NCI-H1694 (cell line): ENCODE measurements at places on chromosomes 2 and 18.

DNA sequence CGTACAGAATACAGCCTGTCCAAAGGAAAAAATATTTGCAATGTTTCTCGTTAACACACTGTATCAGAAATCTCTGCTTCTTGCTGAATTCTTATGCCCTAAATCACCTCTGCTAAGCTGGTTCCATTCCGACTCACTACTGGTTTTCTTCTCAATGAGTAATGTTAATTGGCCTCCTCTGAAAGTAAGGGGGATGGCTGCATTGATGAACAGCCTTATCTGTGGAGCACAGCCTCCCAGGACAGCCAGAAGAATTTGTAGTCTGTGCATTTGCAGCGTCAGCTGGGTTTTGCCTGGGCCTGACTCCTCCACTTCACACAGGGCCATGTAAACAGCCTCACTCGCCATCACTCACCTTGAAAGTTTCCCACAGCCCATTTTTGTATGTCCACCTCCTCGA, 127.7 kb downstream of the RNF152 start:
- no peak for DNase-seq

DNA sequence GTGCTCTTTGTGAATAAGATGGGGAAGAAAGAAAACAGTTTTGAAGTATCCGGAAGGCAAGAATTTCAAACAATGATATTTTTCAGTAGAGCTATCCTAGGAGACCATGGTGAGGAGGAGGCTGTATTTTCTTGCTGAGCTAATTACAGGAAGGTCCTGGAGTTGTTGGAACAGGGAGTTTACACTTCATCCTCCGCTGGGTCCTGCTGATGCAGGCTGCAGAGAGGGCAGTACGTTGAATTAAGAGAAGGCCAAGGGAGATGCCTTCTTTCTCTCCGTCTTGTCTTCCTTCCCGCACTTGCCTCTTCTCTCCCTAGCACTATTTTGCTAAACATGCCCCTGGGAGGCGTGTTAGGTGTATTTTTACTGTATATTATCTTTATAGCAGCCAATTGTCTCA, 60.0 kb upstream of the EDAR start:
- no peak for DNase-seq

- DNase-seq = no peak
Observed at GRCh38 chr18:371609-371982, 103.7 kb upstream of the THOC1 start.

DNA sequence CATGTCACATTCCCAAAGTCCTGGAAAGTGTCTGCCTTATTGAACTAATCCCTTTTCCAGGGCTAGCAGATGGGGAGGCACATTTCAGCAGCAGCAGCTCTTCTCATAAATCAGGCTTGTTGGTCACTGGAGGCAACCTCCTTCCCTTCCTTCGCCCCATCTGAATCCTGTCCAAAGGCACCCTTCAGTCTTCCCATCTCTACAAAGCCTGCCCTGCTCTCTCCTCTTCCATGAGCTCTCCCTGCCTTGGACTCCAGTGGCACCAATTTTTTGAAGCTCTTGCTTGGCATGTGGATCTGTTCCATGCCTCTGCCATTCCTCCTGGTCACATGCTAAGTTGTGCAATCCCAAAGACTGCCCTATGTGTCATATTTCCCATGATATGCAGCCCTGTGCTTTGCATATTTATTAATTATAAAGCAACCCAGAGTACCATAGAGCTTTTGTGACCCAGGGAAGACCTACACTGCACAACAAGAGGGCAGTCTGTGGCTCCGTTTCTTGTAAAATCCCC, 70.3 kb downstream of the ANTXR1 start:
- no peak for DNase-seq

- no peak for DNase-seq
Observed at GRCh38 chr2:138239902-138240491, 261.6 kb upstream of the SPOPL start.

DNA sequence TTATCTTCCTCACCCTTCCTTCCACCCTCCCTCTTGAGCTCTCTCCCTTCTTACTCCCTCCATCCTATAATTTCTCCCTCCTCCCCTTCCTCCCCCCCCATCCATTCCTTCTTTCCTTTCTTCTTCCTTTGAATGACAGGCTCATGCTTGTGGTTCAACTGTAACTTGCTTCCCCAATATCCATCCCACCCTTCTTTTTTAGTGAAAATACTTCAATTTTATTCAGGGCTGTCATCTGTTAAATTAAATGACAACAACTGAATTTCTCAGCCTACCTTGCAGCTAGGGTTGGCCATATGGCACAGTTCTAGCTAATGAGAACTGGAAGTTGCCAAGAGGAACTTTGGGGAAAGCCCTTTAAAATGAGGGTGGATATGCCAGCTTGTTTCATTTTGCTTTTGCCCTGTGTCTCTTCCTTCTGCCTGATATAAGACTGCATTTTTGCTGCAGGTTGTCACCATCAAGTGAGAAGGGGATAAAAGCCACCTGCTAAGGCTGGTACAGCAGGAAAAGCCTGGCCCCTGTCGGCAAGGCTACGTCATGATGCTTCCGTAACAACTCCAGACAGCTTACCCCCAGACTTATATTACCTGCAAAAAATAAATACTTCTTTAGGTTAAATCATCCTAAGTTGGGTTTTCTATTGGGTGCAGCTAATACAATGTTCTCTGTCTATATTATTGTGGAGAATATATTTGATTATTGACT, 121.8 kb downstream of the NXPH2 start:
- no peak for DNase-seq

DNA sequence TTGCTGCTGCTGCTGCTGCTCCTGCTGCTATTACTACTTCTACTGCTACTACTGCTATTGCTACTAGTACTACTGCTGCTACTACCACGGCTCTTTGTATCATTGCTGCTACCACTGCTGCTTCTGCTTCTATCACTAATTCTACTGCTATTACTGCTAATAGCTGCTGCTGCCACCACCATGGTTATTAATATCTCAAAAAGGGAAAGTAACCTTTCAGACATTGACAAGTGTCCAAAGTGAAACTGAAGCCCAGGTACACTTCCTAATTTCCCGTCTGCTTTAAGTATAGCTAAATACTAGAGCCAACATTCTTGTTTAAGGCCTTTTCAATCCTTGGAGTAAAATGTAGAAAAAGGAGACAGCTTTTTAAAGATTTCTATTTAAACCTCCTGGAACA, 45.4 kb upstream of the EHBP1 start:
- DNase-seq = no peak

DNA sequence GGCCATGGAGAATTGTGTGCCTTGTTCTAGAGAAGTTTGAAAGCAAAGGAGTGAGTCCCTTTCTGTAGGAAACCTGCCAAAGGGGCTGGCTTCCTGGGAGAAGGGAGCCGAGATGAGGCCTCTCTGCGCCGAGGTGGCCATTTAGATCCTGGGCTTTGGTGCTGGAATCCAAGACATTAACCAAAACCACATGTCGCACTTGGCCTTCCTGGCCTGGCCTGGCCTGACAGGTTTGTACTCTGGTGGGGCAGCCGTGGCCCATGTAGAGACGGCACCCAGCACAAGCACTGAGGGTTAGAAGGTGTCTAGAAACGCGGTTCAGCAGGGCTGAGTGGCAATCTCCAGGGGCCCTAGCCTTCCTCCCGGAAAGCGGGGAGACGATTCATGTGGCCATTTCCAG, 7.1 kb downstream of the CNNM3 start:
- no peak for DNase-seq

DNA sequence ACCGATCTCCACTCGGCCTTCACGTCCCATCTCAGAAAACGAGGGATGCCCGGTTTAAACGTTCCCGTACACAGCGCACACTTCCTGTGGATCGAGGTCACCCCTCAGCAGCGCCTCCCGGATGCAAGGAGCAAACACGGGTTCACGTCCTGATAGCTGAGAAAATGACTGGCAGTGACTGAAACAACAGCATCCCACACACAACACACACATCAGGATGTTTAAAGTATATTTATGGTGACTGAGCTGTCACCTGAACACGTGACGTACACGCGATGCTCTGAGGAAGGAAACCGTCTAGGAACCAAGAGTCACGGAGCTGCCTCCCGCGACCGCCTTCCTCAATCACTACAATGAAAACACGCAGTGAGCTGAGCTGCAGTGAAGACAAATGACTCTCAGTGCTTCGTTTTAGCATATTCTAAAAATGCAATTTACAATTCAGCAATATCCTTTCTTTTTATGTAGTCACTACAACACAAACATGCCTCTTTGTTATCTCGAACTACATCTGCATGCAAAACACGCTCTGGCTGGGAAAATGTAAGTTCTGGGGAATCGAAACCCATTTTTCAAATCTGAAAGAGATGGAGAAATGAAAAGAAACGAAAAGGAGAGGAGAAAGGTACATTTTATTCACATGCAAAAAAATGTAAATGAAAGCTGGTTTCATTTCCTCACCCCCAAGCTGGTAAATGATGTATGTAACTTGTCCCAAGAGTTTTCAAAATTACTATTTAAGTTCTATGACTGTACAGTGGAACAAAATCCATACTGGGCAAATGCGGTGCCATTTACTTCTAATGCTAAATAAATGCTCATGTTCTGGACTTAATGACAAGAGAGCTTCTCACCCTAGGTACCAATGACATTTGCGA, 19.8 kb downstream of the HDAC4 start:
- DNase-seq = no peak

- DNase-seq = no peak
Observed at GRCh38 chr2:75459565-75460310, 101.0 kb downstream of the EVA1A start.

- DNase-seq = no peak
Observed at GRCh38 chr2:149365931-149366583, 35.7 kb downstream of the LYPD6 start.

DNA sequence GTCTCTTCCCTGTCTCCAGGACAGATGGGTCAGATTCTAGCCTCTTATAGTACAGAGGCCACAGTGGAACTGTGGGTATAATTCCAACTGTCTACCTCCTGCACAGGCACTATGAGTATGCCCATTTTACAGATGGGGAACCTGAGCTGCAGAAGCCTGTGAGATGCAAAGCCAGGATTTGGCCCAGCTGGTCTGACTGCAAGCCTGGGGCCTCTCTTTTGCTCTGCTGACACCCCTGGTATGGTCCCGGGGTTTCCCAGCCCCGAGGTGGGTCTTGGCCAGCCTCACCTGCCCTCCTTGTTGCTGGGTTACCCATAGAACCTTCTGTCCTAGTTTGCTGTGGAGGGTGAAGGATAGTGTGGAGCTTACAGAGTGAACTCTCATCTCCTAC, 9.8 kb downstream of the HS6ST1 start:
- DNase-seq = no peak
